Naive thymus-derived CD8-positive, alpha-beta T cell (primary cell): ENCODE measurements at places on chromosomes 7 and 10.
A peak's percentile ranks its signal among the peaks of the same experiment; 100 is the strongest.

DNA sequence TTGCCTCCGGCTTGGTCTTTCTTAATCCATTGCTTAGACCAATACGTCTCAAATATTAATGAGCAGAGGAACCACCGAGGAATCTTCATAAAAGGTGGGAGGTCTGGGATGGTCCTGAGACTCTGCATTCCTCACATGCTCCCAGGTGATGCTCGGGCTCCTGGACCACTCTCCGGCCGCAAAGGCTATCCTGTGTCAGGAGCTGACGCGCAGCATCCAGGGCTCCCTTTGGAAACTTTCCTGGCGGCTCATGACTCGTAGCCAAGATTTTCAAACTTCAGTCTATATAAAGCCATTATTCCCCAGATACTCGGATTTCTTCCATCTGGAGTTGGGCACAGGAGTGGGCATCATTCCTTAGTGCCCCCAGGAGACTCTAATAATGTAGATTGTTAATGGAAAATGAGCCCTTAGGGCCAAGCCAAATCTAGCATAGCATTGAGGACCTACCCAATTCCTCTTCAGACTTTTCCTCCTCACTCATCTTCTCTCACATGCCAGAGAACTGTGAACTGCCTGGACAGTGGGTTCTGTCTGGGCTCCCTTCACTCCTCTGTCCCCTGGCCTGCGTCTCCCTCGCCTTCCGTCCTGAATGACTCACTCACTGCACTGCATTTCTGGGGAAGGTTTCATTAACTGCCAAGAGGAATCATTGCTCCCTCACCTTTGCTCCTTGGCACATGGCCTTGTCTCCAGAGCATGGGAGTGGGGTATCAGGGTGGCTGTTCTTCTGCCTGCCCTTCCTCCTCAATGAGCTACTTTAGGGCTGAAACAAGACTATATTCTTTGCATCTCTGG lies 89.3 kb downstream of the MKI67 start:
- no peak for DNase-seq
- H3K27me3 ChIP-seq, result no peaks in the 10 kb centered on the region
- no peak overlapping the region for H3K27ac ChIP-seq
- no peak overlapping the region for H3K4me3 ChIP-seq

GRCh38 chr7:149196705-149197171 lies 1.4 kb downstream of the ZNF282 start:
- DNase-seq, result no peak
- H3K4me1 ChIP-seq, result peaks cover 38% of the 10 kb centered on the region
- no peaks in the 10 kb centered on the region for H3K36me3 ChIP-seq
- no peaks in the 10 kb centered on the region for H3K27me3 ChIP-seq

DNA sequence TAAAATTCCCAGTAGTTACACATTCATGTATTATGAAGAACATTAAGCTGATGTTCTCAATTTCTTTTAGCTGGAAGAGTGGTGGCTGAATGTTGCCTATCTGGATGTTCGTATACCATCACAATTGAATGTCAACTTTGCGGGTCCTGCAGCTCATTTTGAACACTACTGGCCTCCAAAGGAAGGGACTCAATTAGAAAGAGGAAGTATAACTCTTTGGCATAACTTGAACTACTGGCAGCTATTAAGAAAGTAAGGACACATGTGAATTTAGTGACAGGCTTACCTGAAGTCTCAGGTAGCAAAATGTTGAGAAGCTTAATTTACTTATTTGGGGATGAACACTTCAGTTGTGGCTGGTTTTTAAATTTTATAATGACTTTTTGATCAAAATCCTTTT lies 15.9 kb downstream of the CROT start:
- H3K27ac ChIP-seq, result no peak overlapping the region
- no peaks in the 10 kb centered on the region for H3K4me1 ChIP-seq
- H3K27me3 ChIP-seq, result no peaks in the 10 kb centered on the region
- peaks cover 42% of the 10 kb centered on the region for H3K36me3 ChIP-seq

- peak overlapping the region; percentile 100 for H3K27ac ChIP-seq
- peak overlapping the region; percentile 98 for H3K4me3 ChIP-seq
- peaks cover 26% of the 10 kb centered on the region for H3K36me3 ChIP-seq
- no peaks in the 10 kb centered on the region for H3K27me3 ChIP-seq
Observed at GRCh38 chr10:51700228-51700817, 928 bp upstream of the CSTF2T start.

- no peaks in the 10 kb centered on the region for H3K36me3 ChIP-seq
- no peak overlapping the region for H3K27ac ChIP-seq
- peak overlapping the region; percentile 67 for H3K4me3 ChIP-seq
- peaks cover 21% of the 10 kb centered on the region for H3K4me1 ChIP-seq
- no peaks in the 10 kb centered on the region for H3K27me3 ChIP-seq
- no peak for DNase-seq
Observed at GRCh38 chr7:98211676-98212531, 665 bp downstream of the BHLHA15 start.

GRCh38 chr7:68319061-68319460 lies 1279.2 kb upstream of the AUTS2 start:
- no peak overlapping the region for H3K27ac ChIP-seq
- H3K27me3 ChIP-seq, result peaks cover 2% of the 10 kb centered on the region
- no peaks in the 10 kb centered on the region for H3K4me1 ChIP-seq
- no peaks in the 10 kb centered on the region for H3K36me3 ChIP-seq
- no peak overlapping the region for H3K4me3 ChIP-seq

DNA sequence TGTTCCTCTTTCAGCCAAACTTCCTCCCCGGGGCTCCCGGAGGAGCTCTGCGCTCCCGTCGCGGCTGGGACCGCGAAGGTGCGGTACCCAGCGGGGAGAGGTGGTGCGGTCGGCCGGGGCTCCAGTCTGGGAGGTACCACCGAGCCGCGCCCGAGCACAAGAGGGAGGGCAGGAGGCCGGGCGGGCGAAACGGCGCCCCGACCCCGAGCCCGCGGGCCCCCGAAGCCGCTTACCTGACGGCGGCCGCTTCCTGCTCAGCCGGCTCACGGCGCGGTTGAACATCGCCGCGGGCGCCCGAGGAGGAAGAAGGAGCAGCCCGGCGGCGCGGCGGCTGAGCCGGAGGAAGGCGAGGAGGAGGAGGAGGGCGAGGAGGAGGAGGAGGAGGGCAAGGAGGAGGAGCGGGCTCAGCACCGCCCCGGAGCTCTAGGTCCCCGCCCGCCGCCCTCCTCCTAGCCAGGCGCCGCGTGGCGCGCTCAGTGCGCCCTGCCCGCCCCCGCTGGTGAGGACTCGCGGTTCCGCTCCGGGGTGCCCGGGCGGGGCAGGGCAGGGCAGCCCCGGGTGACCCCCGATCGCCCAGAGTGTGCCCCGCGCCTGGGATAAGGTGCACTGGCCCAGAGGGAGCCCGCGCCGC lies at the start of gene RGS10:
TSS of gene RGS10 (minus strand) at position 363 of the 631 bp plus-strand sequence. CDS start at position 282, 81 bp downstream.
- H3K4me1 ChIP-seq, result peaks cover 47% of the 10 kb centered on the region
- H3K36me3 ChIP-seq, result no peaks in the 10 kb centered on the region
- DNase-seq, result peak; percentile 75
- H3K27ac ChIP-seq, result peak within 1 kb of the TSS; percentile 95
- no peaks in the 10 kb centered on the region for H3K27me3 ChIP-seq

GRCh38 chr10:4532467-4532866 lies 293.5 kb upstream of the AKR1E2 start:
- DNase-seq, result no peak
- no peak overlapping the region for H3K27ac ChIP-seq
- no peaks in the 10 kb centered on the region for H3K4me1 ChIP-seq
- H3K27me3 ChIP-seq, result peaks cover 4% of the 10 kb centered on the region
- H3K36me3 ChIP-seq, result no peaks in the 10 kb centered on the region
- H3K4me3 ChIP-seq, result no peak overlapping the region

DNA sequence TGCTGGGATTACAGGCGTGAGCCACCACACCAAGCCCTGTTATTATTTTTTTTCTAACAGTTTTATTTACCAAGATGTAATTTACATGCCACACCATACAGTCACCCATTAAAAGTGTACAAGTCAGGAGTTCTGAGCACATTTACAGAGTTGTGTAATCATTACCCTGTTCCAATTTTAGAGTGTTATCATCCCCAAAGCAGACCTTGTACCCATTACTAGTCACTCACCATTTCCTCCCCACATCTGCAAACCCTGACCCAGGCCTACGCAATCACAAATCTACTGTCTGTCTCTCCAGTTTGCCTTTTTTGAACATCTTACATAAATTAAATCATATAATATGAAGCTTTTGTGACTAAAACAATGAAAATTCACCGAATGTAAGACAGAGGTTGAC lies 402.9 kb upstream of the FOXK1 start:
- H3K27ac ChIP-seq, result no peak overlapping the region
- H3K4me1 ChIP-seq, result no peaks in the 10 kb centered on the region
- no peak for DNase-seq
- peaks cover 2% of the 10 kb centered on the region for H3K36me3 ChIP-seq
- peaks cover 8% of the 10 kb centered on the region for H3K27me3 ChIP-seq
- H3K4me3 ChIP-seq, result no peak overlapping the region

DNA sequence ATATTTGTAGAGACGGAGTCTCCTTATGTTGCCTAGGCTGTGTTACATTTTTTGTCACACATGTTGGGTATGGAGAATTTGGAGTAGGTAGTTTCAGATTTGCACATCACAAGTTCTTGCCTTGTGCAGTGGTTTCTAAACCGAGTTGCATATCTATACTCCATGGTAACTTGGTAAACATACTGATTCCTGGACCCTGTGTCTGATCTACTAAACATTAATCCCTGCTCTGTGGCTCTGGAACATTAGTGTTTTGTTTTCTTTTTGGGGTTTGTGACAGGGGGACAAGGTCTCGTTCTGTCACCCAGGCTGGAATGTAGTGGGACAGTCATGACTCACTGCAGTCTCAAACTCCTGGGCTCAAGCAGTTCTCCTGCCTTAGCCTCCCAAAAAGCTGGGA lies 24.7 kb downstream of the AUTS2 start:
- peaks cover 5% of the 10 kb centered on the region for H3K27me3 ChIP-seq
- H3K4me1 ChIP-seq, result no peaks in the 10 kb centered on the region
- no peak overlapping the region for H3K27ac ChIP-seq
- H3K36me3 ChIP-seq, result no peaks in the 10 kb centered on the region
